ENCODE measurements at places on chromosomes 16 and 17.

GRCh38 chr17:75094871-75095399 is 7.2 kb downstream of the SLC16A5 start:
- DNase-seq: no peak

GRCh38 chr17:44071772-44072171 is 1.2 kb downstream of the G6PC3 start:
- DNase-seq: no peak

GRCh38 chr16:28930203-28930602 is 1.6 kb upstream of the CD19 start:
- no peak for DNase-seq

- DNase-seq: no peak
Measured at GRCh38 chr16:89973235-89973634, 24.7 kb downstream of the DEF8 start.

DNA sequence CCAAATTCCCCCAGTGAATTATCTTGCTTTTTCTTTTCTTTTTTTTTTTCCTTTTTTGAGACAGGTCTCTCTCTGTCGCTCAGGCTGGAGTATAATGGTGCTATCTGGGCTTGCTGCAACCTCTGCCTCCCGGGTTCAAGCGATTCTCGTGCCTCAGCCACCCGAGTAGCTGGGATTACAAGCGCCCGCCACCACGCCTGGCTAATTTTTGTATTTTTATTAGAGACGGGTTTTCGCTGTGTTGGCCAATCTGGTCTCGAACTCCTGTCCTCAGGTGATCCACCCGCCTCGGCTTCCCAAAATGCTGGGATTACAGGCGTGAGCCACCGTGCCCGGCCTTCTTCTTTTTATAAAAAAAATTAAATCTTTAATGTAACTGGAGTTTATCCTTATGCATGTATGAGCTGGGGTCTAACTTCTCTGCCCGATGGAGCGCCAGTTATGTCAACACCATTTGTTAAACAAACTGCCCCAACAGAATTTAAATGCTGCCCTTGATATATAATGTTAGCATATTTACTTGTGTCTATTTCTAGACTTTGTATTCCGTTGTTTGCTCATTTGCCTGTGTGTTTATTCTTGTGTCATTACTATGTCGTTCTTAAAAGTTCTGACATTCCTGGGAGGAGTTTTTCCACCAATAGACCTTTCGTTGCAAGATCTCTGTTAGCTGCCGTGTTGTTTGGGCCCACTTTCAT is 535 bp upstream of the AURKB start:
- DNase-seq: no peak

DNA sequence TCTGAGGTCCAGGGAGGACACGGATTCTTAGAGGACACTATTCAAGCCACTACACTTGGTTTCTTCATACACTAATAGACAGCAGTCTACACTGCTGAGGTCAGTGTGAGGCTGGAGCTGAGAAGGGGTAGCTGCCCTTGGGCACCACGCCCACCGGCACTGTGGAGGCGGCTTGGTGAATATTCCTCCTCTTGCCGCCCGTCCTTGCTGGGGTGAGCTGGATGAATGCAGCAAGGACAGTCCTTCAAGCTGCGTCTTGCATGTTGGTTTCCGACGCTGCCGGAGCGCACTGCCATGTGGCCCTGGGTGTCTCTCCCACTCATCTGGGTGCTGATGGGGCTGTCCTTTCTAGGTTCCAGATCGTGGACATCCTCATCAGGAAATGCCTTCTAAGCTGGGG is 2.6 kb downstream of the ZNF205 start:
- DNase-seq: no peak

Data from activated CD4-positive, CD25-positive, alpha-beta regulatory T cell treated with anti-CD3 and anti-CD28 coated beads, Interleukin-2, amount 50 U/mL, for 72 hours (primary cell).